Vagina (tissue), 2 donors: ENCODE measurements at places on chromosomes 1 and 21. TPM values are rescaled to one million over a fixed set of nuclear protein-coding genes. Genes with fewer than 3 reads are reported as not detected.

The CR1 gene
- 2.5 TPM for total RNA-seq

The OR2M3 gene
- not detected for total RNA-seq

The AMPD2 gene
- 38.5 TPM for total RNA-seq

The CRABP2 gene
- total RNA-seq: 97.7 TPM

The ZNF683 gene
- total RNA-seq: not detected

The SLAMF1 gene
- total RNA-seq: 6.9 TPM

The PRDM16 gene
- total RNA-seq: 3.9 TPM

The DIO1 gene
- not detected for total RNA-seq

The TNNI3K gene
- total RNA-seq: not detected

The PBX1 gene
- total RNA-seq: 69.0 TPM

The MANEAL gene
- total RNA-seq: 3.2 TPM

The PLCH2 gene
- total RNA-seq: 30.7 TPM

The KRTAP7-1 gene
- total RNA-seq: not detected

The BGLAP gene
- not detected for total RNA-seq

The SPATA1 gene
- 0.25 TPM for total RNA-seq

The RAB42 gene
- total RNA-seq: 2.5 TPM

The NLRP3 gene
- total RNA-seq: 1.7 TPM

The C1QB gene
- 287 TPM for total RNA-seq

The EVA1C gene
- 66.5 TPM for total RNA-seq

The CYP4A11 gene
- total RNA-seq: not detected

The SLC25A34 gene
- 3.2 TPM for total RNA-seq

The PYHIN1 gene
- total RNA-seq: 4.2 TPM

The BROX gene
- 26.0 TPM for total RNA-seq

The LCE7A gene
- not detected for total RNA-seq

The IGSF21 gene
- total RNA-seq: 3.2 TPM

The PDZK1 gene
- total RNA-seq: 0.49 TPM

The DUSP10 gene
- total RNA-seq: 4.7 TPM

The CCDC27 gene
- total RNA-seq: not detected

The LIN28A gene
- not detected for total RNA-seq

The SPRR2G gene
- not detected for total RNA-seq

The PPM1J gene
- total RNA-seq: 7.9 TPM

The PGLYRP4 gene
- 3.9 TPM for total RNA-seq

The MCL1 gene
- total RNA-seq: 181 TPM
